Upper lobe of left lung (tissue), 6 donors: ENCODE measurements at places on chromosomes 4 and X.

- DNase-seq = no peak
These were observed 9.2 kb upstream of the MAML3 start for GRCh38 chr4:140163029-140163810.

GRCh38 chr4:41154814-41155177 lies 59.5 kb downstream of the APBB2 start:
- DNase-seq = no peak

GRCh38 chr4:75031775-75032174 lies 98.9 kb downstream of the PARM1 start:
- no peak for DNase-seq

DNA sequence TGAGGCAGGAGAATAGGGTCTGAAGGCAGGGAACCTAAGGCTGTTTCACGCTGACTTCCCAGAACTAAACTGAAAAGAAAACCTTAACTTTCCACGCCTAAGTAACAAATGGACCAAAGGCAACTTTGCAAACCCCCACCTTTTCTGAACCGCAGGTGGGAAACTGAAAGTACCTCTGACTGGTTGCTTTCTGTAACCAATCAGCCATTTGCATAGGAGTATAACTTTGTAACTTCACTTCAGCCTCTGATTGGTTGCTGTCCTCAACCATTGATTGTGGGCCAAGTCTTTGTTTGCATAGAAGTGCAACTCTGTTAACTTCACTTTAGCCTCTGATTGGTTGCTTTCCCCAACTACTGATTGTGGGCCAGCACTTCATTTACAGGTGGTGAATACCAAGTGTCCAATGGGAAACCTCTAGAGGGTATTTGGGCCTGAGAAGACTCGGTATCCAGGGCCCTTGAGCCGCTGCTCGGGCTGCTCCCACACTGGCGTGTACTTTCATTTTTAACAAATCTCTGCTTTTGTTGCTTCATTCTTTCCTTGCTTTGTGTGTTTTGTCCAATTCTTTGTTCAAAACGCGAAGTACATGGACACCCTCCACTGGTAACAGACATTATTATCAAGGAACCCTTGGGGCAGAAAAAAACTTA lies 121.6 kb upstream of the CBR4 start:
- no peak for DNase-seq

DNA sequence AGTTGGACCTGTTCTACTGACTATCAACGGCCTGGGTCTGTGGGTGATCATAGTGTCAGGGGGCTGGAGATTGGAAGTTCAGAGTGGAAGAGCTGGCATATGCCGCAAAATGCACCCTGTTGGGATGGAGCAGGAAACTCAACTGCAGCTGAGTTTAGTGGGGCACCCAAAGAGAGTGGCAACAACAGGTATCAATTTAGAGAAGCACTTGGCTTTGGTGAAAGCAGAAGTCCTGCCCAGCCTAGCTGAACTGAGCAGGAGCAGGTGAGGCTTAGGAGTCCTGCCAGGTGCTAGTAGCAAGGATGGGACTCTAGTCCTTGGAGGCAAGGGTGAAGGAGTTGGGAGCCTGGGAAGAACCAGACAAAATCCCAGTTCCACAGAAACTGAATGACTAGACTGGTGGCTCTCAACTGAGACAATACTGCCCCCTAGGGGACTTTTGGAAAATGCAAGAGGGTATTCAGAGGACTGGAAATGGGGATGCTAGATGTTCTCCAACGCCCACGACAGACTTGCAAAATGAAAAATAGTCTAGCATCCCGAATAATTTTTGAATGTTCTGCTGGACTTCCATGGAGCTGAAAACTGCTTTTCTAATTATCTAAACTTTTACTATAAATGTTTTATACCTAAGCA lies 49.4 kb downstream of the RTL9 start:
- DNase-seq = no peak
